ENCODE measurements at places on chromosomes 12 and 14. TPM values are rescaled to one million over a fixed set of nuclear protein-coding genes. Genes with fewer than 3 reads are reported as not detected.

Gene TTC7B
- total RNA-seq = 25.8 TPM

Gene SOX5
- 13.8 TPM for total RNA-seq

Gene GLS2
- not detected for total RNA-seq

Gene ZBTB42
- 4.3 TPM for total RNA-seq

GRCh38 chr14:38490273-38490672 is 234.4 kb upstream of the CLEC14A start:
- no peak for DNase-seq

DNA sequence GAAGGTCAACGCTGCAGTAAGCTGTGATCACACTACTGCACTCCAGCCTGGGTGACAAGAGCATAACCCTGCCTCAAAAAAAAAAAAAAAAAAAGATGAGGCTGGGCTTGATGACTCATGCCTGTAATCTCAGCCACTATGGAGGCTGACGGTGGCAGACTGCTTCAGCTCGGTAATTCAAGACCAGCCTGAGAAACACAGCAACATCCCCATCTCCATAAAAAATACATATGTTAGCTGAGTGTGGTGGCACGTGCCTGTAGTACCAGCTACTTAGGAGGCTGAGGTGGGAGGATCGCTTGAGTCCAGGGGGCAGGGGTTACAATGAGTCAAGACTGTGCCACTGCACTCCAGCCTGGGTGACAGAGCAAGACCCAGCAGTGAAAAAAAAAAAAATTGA is 50.4 kb downstream of the GXYLT1 start:
- DNase-seq = peak; percentile 80

DNA sequence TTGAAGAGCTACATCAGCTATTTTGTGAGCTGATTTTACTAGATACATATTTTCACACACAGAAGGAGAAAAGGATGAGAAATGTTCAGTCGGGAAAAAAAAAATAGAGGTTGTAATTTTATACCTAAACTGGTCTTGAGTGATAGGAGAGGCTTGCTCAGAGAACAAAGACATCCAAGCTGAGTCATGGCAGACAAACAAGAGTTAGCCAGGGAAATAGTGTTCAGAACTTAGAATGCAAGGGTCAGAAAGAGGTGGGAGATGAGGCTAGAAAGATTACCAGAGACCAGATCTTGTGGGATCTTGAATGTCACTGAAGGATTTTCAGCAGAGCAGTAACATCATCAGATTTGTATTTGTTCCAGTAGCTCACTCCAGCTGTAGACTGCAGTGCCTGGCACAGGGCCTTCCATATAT is 121.9 kb upstream of the ATF1 start:
- peak; percentile 42 for DNase-seq

- no peak for DNase-seq
These were observed 16.8 kb downstream of the MAPKAPK5 start for GRCh38 chr12:111858778-111859177.

DNA sequence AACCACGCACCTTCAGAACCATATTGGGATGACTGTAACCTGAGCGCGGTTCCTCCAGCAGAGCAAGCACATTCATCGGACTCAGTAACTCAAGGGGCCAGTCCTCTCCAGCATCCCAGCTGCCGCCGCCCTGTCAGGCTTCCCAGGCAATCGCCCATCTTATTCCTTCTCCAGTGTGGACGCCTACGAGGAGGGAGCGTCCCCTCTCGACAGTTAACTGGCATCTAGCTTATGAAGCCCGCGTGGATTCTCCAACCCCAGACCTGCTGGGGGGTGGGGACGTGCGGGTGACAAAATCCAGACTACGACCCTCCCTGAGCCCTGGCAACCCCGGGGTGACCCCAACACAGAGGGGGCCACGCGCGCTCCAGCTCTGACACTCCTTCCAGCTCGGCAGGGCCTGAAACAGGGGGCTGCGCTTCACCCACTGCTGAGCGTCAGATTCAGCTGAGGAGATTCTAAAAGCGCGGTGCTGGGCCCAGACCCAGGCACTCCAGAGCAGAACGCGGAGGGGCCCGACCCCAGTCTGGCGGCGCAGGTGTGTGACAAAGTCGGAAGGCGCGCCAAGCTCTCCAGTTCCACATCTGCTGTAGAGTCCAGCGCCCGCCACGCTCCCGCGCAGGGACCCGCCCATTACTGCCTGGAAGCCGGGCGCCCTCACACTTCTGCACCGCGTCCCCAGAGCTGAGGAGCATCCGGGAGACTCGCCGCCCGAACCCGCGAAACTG is 43.9 kb upstream of the ESR2 start:
- DNase-seq = peak; percentile 51

GRCh38 chr12:93003531-93004239 is 74.6 kb upstream of the EEA1 start:
- DNase-seq = peak; percentile 56

DNA sequence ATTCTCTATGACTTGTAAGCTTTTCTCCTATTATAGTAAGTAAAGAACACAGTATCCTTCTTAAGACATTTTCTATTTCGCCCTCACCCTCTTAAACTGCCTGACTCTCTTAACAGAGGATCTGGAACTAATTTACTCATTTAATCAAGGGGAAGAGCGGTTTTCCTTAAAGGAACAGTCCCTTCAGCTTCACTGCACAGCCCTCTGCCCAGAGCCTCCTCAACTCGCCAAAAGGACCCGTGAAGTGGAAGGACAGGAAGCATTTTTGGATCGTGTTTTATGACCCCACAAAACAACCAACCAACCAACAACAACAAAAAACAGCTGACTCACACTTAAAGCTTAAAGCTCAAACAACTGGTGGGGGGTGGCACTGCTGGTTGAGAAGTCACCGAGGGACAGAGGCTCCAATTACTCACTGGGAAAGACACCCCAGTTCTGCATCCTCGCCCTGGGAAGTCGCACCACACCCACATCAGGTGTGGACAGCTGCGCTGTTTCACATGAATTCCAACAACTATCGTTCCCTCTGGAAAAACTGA is 35.7 kb downstream of the NID2 start:
- DNase-seq = peak; percentile 83
